GM13976 (cell line): ENCODE measurements at places on chromosomes 1 and 21.

GRCh38 chr1:174942547-174943255 is 57.0 kb upstream of the CACYBP start:
- no peak for DNase-seq

- DNase-seq, result no peak
Measured at GRCh38 chr21:31484219-31484618, 140.2 kb upstream of the TIAM1 start.

GRCh38 chr1:56034222-56034621 is 545.1 kb downstream of the PLPP3 start:
- no peak for DNase-seq

DNA sequence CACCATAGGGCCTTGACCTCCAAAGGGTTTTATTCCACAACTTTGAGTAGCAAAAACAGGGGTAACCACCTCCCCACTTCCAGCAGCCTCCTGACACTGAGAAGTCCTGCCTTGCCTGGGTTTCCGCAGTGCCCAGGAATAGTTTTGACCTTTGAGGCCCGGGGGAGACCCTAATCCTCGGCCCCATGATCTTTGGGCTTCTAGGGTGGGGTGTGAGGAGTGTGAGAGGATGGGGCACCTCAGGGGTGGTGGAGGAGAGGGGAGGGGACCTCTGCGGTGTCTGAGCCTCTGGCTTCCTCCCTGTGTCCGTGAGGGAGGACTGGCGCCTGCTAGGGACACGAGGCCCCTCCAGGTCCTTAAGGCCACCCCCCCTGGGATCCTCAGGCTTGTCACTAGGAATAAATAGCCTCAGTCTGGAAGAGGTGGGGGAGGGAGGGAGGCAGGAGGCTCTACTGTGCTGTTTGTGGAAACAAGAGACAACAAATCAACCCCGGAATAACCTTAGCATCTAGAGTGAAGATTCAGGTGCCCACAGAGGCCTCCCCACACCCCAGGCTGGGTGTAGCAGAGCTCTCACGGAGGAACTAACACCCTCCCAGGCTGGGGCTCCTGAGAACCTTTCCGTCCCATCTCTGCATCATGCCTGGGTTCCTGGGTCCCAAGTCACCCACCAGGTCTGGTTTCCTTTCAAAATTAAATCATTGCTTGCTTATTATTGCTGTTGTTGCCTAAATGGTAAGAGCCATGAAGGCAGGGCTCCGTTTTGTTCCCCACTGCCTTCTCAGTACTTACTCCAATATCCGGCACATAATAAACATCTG is 904 bp upstream of the FHL3 start:
- DNase-seq, result no peak

GRCh38 chr1:246067432-246068216 is 439.5 kb downstream of the SMYD3 start:
- DNase-seq, result peak; percentile 24

DNA sequence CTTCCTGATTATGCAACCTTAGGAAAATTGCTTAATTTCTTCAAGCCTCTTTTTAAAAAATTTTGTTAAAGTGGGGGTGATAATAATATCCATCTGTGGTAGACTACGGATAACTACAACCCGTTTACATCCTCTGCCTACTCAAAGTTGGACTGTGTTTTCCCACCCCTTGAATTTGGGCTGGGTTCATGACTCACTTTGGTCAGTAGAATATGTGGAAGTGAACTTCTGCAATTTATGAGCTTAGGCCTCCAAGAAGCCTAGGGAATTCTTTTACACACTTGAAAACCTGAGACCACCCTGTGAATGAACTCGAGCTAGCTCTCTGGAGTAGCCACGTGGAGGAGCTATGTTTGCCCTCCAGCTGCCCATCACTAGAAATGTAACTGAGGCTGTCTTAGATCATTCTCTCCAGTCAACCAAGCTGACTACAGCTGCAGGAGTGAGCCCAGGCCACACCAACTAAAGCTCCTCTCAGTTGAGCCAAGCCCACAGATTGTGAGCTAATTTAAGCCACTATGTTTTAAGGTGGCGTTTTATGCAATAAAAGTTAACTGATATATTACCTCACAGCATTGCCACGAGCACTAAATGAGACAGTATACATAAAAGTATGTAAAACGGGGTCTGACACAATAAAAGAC is 29.6 kb upstream of the CACHD1 start:
- no peak for DNase-seq

DNA sequence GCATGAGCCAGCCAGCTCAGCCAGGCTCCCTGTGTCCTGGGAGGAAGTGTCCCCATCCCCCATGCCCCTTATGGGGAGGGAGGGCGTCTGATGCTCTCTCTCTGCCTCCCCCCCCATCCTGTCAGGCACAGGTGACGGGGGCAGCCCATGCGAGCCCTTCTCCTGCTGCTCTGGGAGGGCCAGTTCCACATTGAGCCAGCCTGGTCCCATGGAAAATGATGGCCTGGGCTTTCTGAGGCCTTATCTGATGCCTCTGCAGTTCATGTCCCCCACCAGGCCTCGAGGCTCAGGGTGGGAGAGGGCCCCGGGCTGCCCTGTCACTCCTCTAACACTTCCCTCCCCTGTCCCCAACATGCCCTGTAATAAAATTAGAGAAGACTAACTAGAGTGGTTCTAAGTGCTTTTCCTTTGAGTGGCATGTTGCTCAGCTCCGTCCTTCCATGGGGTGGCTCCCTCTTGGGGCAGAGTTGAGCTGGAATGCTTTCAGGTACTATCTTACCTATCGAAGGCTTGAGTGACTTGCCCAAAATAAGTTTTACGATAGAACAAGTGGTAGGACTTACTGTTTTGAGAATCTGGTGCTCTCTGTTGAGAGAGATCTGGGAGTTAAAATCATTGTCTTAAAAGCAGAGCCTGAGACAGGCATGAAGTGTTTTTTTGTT is 1.8 kb upstream of the MTFR1L start:
- DNase-seq, result no peak

- DNase-seq, result no peak
Measured at GRCh38 chr1:230176871-230177411, 109.9 kb downstream of the GALNT2 start.

DNA sequence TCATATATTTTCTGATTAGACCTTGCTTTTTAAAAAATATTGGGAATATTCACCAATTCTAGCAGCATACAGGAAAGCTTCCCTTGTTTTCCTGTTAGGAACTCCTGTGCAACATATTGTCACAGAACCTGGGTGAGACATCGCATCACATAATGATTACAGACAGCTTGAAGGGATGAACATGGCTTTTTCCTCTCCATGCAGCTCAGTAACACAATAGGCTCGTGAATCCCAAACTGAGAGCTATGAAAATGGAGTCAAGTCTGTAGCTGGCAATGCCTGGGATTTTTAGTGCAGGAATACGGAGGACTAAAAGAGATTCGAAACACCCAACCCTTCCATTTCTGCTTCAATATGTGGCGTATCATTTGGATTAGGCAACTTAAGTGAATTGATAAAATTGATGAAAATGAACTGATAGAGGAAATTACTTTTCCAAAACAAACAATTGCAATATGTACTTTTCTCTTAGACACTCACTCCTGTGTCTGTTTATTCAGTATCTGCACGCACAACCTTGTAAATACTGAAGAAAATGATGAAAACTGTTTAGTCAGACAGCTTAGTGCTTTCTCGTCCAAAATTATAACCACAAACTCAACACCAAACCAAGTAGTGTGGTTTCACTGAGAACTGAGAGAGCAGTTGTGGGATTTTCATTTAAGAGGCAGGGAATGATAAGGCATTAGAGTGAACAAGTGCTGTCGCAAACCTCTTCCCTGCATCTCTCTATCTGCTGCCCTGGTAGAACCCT is 250.4 kb downstream of the PTBP2 start:
- no peak for DNase-seq

- DNase-seq, result no peak
Measured at GRCh38 chr21:46146856-46147255, 8.5 kb downstream of the FTCD start.

GRCh38 chr1:221137666-221138065 is 258.4 kb downstream of the HLX start:
- DNase-seq, result no peak

DNA sequence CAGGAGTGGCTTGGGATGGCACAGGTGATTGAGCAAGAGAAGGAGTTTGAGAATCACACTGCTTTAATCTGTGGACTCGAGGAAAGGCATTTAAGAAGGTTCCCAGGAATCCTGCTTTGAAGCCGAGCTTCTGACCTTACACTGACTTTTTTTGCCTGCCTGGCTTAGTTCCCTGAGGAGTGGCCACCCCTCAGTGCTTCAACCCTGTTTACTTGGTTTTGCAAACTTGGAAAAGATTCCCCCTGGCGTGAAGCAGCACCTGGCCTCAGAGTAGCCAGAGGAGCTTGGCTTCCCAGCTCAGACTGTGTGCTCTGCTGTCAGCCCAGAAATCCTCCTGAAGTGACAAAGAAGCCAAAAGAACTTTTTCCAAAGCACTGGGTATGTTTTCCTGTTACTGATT is 48.5 kb upstream of the LDLRAP1 start:
- DNase-seq, result no peak

DNA sequence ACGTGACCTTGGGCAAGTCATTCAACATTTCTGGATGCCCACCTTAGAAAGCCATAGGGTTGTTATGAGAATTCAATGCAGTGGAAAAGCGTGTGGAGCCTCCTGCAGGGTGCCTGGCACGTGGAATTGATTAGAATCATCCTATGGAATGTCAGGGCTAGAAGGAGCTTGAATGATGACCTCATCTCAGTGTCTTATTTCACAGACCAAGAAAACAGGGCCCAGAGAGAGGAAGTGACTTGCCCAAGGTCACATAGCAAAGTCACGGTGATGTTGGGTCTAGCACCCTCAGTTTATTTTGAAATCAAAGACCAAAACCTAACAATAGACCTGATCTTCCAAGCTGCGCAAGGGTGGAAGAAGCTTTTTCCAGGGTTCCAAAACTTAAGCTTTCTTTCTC is 6.0 kb downstream of the TRABD2B start:
- DNase-seq, result no peak

DNA sequence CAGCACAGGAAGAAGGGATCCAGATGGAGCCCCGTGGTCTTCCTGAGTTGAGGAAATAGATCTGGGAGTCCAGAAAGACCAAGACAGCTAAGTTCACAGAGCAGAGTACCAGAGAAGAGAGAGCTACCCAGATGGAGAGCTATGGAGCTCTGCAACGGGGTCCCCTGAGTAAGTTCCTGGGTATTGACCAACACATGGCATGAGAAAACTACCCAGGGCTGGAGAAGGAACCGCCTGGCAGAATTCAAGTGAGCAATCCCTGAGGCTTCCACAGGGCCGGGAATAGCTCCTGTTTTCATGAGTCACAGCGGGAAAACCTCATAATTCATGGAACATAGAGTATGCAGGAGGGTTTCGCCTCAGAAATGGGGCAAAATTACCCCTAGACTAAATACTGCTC is 19.7 kb downstream of the STPG1 start:
- DNase-seq, result no peak

DNA sequence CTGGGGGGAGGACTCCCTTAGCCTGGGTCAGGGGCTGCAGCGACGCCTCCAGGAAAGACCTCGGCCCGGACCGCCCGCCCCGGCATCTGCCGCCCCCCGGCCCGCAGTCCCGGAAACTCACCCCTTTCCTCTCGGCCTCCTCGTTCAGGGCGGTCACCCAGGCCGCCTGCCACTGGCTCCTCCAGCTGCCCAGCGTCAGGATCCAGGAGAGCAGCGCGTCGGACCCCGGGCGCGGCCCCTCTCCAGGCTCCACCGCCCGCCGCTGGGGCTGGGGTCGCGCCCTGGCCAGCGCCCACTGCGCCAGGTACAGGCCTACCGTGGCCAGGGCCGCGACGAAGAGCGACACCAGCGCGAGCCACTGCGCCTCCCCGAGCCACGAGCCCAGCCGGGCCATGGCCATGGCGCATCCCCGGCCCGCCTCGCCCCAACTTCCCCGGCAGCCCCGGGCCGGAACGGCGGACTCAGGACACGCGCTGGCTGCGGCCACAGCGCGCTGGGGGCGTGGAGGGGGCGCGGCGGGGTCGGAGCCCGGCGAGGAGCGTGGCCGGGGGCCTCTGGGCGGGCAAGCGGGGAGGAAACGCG is 478 bp downstream of the C2CD2 start:
- DNase-seq, result peak; percentile 69

DNA sequence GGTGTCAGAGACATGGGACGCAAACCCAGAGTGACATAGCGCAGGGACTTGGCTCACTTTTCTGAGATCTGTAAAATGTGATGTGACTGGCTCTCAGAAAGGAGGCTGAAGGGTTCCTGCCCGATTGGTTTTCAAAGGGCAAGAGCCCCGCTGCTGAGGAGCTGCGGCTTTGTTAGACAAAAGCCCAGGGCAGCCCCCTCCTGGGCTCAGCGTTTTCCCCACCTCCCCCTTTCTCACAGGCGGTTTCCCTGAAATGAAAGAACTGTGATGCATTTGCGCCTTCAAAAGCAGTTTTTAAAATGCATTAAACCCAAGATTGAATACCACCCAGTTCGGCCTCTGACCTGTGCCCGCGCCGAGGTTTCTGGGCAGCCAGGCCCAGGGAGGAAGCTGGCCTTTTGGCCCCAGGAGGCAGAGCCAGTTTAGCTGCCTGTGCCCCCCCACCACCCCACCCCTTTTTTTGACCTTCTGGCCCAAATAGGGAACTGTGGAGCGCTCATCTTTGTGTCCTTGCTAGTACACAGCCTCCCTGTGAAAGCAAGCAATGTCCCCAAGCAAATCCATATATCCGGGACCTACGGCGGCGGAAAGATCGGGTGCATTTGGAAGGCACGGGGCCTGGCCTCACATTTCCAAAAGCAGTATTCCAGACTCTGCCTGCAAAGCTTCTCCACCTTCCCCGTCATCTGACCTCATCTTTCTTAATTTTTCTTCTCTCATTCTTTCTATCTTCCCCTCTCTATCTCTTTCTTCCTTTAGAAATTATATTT is 28.6 kb downstream of the CD247 start:
- no peak for DNase-seq

DNA sequence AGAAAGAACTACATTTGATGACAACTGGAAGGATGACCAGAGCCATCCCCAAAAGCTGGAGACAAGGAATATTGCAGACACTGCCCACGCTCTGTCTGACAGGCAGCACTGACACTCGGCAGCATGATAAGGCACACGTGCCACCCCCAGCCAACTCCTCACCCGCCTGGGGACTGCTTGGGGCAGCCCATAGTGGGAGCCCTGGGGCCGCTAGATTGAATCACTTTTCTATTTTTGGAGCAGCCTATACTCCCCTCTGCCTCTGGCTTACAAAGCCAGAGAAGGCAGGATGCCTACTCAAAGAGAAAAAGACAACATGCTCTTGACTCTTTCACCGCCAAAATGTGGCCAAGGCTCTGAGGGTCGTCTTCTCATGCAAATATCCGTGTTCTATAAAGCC is 1.3 kb downstream of the SMG5 start:
- peak; percentile 65 for DNase-seq

DNA sequence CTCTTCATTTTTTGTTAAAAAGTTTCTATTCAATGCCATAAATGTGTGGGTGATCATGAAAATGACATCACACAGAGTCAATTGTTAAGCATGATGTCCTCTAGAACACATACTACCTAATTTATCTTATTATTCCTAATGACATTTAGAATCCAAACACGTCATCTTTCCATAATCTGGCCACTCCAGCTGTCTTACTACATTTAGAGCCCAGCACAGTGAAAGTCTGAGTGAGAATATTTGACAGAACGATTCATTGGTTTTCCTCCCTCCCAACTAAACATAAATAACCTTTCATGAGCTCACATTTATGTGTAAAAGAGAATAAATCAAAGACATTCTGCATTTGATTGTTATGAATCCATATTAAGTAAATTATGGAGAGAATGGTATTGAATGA is 160.7 kb downstream of the OLFM3 start:
- no peak for DNase-seq
